ENCODE measurements at places on chromosomes 1 and 21. TPM values are rescaled to one million over a fixed set of nuclear protein-coding genes. Genes with fewer than 3 reads are reported as not detected.

- peak; percentile 28 for DNase-seq
Measured at GRCh38 chr1:61645476-61645875, 79.5 kb downstream of the TM2D1 start.

GRCh38 chr1:228321435-228321834 lies 85.2 kb downstream of the TRIM11 start:
- DNase-seq: no peak

DNA sequence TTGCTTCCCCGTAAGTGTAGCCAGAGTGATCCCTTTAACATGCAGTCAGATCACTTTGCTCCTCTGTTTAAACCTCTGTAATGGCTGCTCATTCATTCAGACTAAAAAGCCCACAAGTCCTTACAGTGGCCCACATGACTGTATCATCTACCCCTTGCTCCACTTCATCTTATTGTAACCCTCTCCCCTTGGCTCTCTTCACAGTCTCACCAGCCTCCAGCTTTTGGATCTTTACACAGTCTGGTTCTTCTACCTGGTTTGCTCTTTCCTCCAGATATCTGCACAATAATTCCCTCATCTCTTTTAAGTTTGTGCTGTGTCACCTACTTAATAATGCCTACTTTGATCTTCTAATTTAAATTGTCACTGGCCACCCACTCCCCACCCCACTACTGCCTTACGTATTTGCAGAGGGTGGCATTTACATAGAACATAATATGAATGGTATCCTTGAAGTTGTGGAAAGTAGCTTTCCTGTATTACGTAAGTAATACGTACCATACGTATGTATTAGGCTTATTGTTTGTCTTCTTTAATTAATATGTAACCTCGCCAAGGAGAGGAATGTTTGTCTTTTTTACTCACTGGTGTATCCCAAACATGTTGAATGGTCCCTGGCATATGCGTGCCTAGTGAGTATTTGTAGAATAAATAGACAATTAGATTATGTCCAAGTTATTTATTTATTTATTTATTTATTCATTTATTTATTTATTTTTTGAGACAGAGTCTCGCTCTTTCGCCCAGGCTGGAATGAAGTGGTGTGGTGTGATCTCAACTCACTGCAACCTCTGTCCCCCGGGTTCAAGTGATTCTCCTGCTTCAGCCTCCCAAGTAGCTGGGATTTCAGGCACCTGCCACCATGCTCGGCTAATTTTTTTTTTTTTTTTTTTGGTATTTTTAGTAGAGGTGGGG lies 48.6 kb downstream of the TSNAX start:
- DNase-seq: no peak

DNA sequence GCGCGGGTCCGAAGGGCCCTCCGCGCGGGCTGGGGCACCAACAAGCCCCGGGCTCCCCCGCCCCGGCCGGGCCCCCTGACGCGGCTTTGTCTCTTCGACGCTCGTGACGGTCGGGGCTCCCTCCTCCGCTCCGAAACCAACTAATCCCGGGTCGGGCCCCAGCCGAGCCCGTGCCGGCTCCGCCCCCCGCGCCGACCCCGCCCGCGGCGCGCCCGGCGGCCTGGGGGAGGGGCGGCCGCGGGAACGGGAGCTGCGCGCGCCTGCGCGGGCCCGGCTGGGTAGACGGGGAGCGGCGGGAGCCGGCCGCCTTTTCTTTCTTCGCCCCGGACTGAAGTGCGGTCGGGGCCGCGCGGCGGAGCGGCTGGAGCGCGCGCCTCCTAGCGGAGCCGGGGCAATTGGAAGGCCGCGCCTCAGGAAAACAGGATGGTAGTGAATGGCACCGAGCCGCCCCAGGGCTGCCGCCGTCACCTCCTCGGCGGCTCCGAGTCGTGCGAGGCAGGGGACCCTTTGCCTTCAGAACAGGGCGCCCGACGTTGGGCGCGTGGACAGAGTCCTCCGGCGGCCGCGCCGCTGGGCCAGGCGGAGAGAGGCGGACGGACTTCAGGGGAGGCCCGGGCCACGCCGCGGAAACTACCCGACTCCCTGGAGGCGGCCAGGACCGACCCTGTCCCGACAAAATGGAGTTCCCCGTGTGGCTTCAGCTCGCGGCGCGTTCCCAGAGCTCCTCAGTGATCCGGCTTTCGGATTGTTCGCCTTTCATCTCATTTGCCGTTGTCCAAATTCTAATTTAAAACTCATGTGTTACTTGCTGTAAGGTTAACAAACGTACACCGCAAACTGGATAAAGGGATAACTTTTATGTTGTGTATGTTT lies at the start of gene TP53BP2:
TSS of gene TP53BP2 (minus strand) at position 138 of the 873 bp plus-strand sequence. CDS start 267 bp downstream, outside the sequence.
- peak; percentile 82 for DNase-seq

- peak; percentile 57 for DNase-seq
Measured at GRCh38 chr21:39867198-39867650, at the start of gene PCP4. Gene PCP4, plus strand, starts transcription at chr21:39867438. Its CDS starts 64 bp downstream, at chr21:39867502.

GRCh38 chr1:63327417-63328054 lies 5.2 kb downstream of the FOXD3 start:
- no peak for DNase-seq

DNA sequence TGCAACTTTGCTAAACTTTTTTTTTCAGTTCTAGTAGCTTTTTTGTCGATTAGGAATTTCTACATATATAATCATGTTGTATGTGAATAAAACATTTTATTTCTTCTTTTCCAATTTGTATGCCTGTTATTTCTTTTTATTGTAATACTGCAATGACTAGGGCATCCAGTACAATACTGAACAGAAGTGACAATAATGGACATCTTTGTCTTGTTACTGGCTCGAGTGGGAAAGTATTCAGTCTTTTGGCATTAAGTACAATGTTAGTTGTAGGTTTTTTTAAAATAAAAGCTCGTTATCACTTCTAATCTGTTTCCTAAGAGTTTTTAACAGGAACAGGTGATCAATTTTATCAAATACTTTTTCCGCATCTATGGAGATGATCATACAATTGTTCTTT lies 9.8 kb downstream of the STPG1 start:
- DNase-seq: no peak

DNA sequence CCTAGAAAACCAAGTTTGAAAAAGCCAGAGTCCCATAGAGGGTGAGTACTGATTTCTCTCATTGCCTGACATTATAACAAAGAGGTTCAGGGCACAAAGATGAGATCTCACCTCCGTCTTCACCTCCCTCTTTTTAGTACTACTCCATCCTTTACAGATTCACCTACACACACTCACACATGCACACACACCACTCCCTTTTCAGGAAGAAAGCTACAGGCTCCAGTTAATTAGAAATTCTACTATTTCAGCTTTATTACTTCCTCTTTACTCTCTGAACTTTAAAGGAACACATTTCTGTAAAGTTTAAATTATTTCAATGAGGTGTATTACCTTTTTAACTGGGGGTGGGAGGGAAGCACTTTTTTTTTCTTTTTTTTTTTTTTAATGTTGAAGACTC lies 59.6 kb upstream of the PRDX6 start:
- DNase-seq: no peak

GRCh38 chr1:153466908-153467307 lies 6.5 kb upstream of the S100A7 start:
- DNase-seq: no peak

GRCh38 chr21:20971296-20971921 lies 26.8 kb upstream of the NCAM2 start:
- DNase-seq: no peak

DNA sequence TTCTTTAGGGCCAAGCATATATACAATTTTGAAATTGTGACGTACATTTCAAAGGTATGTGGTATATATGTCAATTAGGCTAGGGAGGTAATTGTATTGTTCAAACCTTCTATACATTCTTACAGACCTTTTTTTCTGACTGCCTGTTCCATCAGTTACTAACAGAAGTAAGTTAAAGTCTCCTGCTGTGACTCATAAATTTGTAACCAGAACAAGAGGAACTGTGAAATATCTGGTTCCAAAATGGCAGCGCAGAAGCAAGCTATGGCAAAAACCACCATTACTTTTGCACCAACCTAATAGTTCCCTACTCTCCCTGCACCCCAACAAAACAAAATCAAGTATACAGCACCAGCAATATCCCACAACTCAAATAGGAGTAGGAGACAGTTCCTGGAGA lies 93.6 kb downstream of the ENAH start:
- DNase-seq: no peak

GRCh38 chr1:148166558-148167492 lies 14.7 kb upstream of the NBPF11 start:
- no peak for DNase-seq

GRCh38 chr1:77230051-77230450 lies 10.8 kb upstream of the PIGK start:
- DNase-seq: no peak

DNA sequence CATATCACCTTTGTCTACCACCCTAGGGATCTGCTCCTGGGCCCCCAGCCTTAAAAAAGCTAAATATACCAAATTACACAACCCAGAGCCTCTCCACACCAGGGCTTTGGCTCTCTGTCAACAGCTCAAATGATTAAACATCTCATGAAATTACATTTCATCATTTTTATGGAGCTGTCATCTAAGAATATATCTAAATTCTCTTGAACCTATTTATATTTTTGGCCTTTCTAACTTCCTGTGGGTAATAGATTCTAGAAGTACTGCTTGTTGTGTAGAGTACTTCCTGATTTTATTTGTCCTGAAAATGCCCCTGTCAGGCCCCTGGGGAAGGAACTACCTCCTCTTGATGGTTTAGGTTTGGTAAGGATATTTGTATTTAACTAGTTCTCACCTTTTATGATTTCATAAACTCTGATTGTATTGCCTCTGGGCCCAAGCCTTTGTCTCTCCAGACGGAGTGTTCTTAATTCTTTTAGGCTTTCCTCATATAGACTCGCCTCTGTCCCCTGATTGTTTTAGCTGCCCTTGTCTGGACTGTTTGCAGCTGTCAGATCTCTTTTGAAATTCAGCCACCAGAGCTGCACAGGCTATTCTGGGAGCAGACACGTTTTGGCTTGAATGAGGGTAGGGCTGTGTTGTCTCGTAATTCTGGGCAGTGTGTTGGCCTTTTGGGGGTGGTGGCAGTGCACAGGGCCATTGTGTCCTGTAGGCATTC lies 16.6 kb downstream of the MYOG start:
- DNase-seq: no peak

- DNase-seq: no peak
Measured at GRCh38 chr1:86505564-86505902, 36.8 kb downstream of the CLCA1 start.

DNA sequence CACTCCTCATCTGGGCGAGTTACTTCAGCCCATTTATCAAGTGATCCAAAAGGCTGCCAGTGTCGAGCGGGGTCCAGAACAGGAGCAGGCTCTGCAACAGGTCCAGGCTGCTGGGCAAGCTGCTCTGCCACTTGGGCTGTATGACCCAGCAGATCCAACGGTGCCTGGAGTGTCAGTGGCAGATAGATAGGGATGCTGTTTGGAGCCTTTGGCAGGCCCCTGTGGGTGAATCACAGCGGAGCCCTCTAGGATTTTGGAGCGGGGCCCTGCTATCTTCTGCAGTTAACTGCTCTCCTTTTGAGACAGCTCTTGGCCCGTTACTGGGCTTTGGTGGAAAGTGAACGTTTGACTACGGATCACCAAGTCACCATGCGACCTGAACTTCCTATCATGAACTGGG lies 7.5 kb downstream of the MMEL1 start:
- no peak for DNase-seq

- DNase-seq: no peak
Measured at GRCh38 chr1:203281033-203281432, 24.3 kb upstream of the BTG2 start.

- DNase-seq: no peak
Measured at GRCh38 chr1:113965703-113966412, 13.4 kb upstream of the OLFML3 start.

- DNase-seq: no peak
Measured at GRCh38 chr1:103790172-103790571, 40.5 kb downstream of the AMY1C start.

DNA sequence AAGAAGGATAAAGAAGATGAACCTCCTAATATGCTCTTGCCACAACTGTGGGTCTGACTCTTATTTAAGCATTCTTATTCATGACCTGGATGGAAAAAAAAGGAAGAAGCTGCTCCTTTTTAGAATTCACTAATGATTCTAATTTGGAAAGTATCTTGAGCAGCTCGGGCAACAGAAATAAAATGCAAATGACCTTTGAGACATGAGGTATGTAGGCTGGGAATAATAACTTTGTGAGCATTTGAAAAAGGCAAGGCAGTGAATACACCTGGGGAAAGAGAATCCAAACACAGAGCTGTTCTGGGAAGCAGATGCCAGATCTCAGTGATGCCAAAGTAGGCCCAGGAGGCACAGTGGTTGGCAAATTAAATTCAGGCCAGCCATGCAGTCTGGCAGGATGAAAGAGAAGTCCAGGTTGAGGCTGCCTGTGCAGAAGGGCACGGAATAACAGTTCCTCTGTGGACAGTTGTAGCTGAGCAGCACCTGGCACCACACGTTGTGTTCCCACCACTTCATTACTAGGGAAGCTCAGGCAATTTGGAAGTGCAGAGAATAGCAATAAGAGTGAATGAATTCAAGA lies 320.8 kb upstream of the ST6GALNAC5 start:
- DNase-seq: peak; percentile 8

DNA sequence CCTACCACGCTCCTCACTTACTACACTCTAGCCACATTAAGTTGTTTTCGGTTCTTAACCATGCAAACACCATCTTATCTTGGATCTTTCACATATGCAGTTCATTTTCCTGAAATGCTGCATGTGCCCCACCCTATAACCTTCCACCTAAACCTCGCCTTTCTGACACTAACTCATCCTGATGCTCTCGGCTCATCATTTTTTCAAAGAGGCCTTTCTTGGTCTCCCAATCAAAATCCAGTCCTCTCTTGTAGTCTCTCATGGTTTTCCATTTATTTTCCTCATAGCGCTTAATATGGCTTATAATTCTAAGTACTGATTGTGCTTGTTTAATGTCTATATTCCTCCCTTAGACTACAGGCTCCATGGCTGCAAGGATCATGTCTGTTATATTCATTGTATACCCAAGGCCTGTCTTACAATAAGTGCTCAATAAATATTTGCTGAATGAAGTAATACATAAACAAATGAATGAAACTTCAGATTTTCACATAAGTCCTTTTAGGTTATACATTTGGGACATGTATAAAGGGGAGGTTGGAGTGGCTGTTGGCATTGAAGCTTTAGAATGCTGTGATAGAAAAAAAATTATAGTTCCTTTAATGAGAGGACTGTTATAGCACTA lies 79.2 kb upstream of the CDC42BPA start:
- no peak for DNase-seq

DNA sequence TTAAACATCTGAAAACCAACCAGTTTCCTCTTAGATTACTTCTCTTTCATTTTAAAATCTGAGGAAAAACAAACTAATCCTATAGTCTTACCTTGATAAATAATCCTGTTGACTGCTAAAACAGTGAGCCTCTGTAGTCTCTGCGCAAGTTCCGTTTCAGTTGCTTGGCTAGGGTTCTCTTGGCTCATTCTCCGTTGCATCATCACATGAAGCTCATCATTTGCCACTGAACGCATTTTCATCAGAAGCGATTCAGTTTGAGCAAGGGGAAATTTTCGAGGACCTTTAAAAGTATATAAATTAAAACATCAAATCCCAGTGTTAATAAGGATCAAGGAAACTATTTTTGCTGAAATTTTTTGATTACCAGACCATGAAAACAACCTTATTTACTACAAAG lies 96.7 kb upstream of the GNG4 start:
- DNase-seq: no peak

COL9A2 gene
- total RNA-seq: 17.5 TPM

NBPF6 gene
- not detected for total RNA-seq

THEM5 gene
- not detected for total RNA-seq

ODF2L gene
- total RNA-seq: 100 TPM

ACTL8 gene
- total RNA-seq: not detected

SLC16A1 gene
- total RNA-seq: 82.2 TPM

C1QTNF12 gene
- not detected for total RNA-seq

NTNG1 gene
- 18.6 TPM for total RNA-seq

KIF14 gene
- 1.9 TPM for total RNA-seq

ANKRD34A gene
- total RNA-seq: 2.2 TPM

RABGAP1L gene
- total RNA-seq: 145 TPM
